Vein endothelial cell (primary cell): ENCODE measurements at places on chromosomes 6 and 20. TPM values are rescaled to one million over a fixed set of nuclear protein-coding genes. Genes with fewer than 3 reads are reported as not detected.

The TRIM40 gene
- not detected in 2 replicates for total RNA-seq

The PAX1 gene
- total RNA-seq: not detected in 2 replicates

The LY6G5B gene
- total RNA-seq: 4.2 and 6.1 TPM in 2 replicates

The SMLR1 gene
- total RNA-seq: not detected in 2 replicates

The ULBP1 gene
- 0.57 and 0.65 TPM in 2 replicates for total RNA-seq

The LPA gene
- total RNA-seq: not detected in 2 replicates

The C6orf132 gene
- total RNA-seq: 0.38 and 0.65 TPM in 2 replicates

The PM20D2 gene
- 6.9 and 16.6 TPM in 2 replicates for total RNA-seq

The CST2 gene
- not detected in 2 replicates for total RNA-seq

The CLVS2 gene
- not detected in 2 replicates for total RNA-seq

The PTCHD4 gene
- total RNA-seq: 23.5 and 24.5 TPM in 2 replicates

The GJA1 gene
- total RNA-seq: 435 and 470 TPM in 2 replicates

The C6orf58 gene
- 0.38 and 0.65 TPM in 2 replicates for total RNA-seq

The VSX1 gene
- total RNA-seq: not detected in 2 replicates
